ENCODE measurements at places on chromosomes 12 and 14.

DNA sequence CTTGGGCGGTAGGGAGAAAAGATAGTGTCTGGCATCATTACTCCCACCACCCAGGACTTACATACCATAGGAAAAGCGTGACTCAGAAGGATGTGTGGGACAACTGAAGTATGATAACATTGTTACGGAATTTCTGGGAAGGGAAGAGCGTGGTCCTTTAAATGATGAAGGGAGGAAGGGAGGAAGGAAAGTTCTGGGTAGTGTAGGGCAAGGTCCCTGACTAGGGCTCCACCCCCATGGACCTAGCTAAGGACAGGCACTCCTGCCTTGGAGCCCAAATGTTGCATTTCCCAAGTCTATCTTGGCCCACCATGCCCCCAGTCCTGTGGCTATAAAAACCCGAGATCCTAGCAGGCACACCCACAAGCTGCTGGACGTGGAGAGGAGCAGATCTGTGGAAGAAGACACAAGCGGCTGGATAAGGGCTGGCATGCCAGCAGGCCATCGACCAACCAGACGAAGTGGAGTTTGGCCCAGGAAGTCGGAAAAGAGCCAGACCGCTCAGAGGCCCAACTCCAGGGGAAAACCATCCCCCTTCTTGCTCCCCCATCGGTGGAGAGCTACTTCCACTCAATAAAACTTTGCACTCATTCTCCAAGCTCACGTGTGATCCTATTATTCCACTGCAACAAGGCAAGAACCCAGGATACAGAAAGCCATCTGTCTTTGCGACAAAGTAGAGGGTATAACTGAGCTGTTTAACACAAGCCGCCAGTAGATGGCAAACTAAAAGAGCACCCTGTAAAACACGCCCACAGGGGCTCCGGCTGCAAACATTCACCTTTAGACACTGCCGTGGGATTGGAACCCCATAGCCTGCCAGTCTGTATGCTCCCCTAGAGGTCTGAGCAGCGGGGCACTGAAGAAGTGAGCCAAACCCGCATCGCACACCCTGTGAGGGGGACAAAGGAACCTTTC, 23.0 kb upstream of the RAB21 start:
- peak; percentile 36 for DNase-seq

DNA sequence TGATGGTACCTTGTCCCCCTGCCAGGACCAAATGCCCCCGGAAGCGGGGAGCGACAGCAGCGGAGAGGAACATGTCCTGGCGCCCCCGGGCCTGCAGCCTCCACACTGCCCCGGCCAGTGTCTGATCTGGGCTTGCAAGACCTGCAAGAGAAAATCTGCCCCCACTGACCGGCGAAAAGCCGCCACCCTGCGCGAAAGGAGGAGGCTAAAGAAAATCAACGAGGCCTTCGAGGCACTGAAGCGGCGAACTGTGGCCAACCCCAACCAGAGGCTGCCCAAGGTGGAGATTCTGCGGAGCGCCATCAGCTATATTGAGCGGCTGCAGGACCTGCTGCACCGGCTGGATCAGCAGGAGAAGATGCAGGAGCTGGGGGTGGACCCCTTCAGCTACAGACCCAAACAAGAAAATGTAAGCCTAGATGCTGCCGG, 410 bp downstream of the MYF6 start:
- DNase-seq = no peak

GRCh38 chr12:113066813-113067400, 10.4 kb downstream of the DTX1 start:
- DNase-seq = no peak

DNA sequence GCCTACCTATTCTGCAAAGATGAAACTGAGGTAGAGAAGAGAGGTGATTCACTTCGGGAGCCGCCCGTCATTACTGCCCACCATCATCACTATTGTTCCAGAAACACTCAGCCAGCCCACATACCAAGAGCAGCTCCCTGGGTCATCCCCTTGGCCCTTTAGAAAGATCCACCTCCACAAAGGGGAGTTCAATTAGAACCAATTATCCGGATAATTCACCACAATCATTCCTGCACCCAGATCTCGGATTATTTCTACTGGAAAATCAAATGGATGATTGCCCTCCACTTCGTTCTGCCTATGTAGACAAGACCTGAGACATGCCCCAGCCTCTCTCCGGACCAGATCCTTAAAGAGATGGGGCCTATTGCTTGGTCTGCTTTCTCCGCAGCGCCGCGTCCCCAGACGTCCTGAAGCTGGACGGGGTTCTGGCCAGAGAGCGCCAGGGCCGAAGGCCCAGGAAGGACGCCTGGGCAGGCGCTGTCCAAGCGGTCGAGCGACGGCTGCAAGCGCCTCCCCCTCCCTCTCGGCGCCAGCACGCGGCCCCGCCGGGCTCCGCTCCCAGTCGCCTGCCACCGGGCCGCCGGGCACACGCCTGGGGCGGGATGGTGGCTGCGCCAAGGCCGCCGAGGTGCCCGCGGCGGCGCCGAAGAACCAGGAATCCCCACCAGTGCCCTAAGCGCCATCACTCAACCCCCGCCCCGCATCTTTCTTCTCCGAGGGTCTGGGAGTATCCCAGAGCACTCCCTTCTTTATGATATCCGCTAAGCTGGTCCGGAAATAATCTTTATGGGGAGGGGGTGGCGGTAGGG, 1.3 kb upstream of the ASCL1 start:
- DNase-seq = no peak

DNA sequence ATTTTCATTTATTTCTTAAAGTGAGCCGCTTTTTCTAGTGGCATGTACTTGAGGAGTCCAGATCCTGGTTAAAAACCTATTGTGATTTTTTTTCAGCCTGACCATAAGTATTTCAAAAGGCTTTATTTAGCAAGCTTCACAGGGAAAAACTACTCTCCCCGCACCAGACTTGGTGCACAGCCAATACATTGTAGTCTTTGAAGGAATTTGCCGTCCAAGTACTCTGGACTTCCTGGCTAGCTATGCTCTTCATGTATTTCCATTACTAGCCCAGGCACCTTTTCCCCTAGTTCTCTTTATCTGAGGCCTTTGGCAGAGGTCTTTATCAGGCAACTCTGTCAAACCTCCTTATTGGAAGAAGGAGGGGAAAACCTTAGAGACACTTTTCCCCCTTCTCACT, 234.7 kb downstream of the CCDC91 start:
- DNase-seq = no peak

DNA sequence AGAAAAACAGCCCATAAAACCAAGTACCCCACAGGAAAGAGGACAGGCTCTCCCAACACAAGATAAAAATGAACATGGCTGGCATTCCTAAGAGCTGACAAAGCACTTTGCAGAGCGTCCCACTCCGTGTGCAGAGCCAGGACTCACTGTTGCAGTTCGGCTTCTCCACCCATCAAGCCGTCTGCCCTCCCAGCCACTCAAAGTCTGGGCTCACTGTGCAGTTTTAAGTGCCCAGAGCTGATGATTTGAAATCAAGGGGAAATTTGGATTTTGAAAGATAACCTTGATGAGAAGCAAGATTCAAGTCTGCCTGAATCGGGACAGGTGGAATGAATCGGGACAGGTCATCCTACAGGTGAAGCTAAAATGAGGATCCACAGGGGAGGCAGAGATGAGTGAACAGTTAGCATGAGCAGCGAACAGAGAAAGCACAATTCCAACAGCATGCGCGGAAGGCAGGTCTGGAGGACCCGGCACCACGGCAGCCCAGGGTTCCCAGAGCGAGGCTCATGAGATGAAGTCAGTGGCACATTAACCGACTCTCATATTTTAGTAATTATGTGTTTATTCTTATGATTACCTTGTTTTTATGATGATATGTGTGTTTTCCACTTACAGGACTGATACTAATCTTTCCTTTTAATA, 39.8 kb upstream of the GPR68 start:
- DNase-seq = peak; percentile 87

GRCh38 chr14:64806202-64806861, 73.4 kb downstream of the SPTB start:
- peak; percentile 93 for DNase-seq

DNA sequence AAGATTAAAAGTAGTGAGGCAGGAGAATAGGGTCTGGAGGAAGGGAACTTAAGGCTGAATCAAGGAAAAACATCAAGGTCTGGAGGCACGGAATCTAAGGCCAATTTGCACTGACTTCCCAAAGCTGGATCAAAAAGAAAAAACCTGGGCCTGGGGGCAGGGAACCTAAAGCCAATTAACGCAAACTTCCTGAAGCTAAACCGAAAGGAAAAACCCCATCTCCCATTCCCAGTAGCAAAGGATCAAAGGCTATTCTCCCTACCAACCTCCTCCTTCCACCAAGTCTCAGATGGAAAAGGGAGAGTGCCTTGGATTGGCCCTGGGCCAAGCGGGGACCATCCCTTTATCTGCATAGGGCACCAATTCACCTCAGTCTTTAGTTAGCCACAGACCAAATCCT, 384.2 kb downstream of the GRIN2B start:
- no peak for DNase-seq

DNA sequence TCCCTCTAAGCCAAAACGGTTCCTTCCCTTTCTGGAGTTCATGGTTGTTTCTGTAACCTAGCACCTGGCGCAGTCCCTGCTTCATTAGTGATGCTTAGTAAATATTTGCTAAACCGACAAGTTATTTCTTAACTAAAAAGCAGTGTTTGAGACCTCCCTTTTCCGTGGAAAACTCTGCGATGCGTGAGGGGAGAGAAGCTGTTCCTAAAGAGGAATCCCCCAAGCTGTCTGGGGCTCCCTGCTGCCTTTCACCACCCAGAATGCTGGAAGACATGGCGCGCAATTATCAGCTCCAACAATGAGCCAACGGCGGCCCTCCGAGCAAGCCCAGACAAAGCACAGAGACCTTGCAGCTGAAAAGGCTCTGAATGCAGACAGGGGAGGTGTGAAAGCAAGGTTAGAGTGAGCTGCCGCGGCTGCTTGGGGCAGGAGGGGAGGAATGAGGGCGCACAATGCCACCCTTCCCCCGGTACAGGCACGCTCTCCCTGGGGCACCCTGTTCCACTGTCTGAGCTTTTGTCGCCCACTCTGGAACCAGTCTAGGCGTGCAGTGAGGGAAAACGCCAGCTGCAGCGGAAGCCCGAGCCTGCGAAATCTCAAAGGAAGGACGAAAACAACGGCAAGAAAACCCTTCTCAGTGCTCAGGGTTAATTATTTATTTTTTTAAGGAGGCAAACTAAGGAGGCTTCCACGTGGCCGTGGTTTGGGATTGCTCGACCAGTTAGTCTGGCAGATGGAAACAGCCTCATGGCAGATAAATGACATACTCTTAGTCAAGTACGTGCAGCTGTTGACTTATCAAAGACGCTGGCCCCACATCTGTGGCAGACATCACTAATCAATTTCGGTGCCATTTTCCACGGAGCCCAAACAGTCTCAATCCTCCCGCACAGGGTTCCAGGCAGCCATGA, 66.3 kb downstream of the RBM19 start:
- no peak for DNase-seq

- DNase-seq = no peak
Measured at GRCh38 chr12:1630133-1630826, 1.2 kb downstream of the WNT5B start.

- no peak for DNase-seq
Measured at GRCh38 chr12:10119066-10119465, 10.9 kb downstream of the CLEC7A start.

DNA sequence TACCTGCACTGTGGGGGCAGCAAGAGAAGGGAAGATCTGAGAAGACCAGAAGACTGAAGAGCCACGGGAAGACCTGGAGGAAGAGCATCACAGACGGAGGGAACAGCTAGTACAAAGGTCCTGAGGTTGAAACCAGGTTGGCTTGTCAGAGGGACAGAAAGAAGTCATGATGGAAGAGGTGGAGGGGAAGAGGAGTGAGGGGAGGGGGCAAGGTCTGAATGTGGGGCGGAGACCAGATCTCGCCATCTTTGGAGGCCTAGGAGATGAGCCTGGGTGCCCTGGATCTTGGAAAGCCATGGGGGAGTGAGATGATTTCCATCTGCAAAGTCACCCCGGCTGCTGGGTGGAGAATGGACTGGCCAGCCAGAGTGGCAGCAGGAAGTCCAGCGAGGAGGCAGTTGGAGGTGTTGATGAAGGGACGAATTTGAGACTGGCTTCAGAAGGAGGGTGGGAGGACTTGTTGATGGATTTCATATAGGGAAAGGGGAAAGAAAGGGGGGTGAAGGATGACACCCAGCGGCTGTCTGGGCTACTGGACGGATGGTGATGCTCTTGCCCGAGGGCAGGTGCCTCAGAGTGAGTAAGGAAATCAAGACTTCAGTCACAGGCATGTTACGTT, 14.6 kb upstream of the UBC start:
- peak; percentile 36 for DNase-seq
